ENCODE measurements at places on chromosomes 5 and 9.

DNA sequence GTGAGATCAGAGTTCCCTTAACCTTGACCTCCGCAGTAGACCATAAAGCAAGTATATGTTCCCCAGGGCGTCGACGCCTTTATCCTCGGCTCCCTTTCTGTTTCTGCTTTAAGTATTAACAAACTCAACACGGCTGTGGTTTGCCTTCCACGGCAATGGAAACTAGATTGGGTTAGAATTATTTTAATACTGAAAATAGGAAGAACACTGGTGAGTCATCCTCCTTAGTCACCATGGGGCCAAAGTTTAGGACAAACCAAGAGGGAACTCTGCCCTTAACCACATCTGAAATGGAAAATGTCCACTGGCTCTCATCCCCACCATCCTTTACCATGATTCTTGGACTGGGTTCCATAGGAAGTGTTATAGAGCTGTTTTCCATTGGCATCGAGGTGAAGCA lies 386.1 kb downstream of the ACTL7B start:
- no peak for DNase-seq

GRCh38 chr5:172852490-172853354 lies 18.7 kb downstream of the ERGIC1 start:
- DNase-seq = no peak

GRCh38 chr9:135962696-135963307 lies 1.6 kb upstream of the UBAC1 start:
- DNase-seq = no peak

DNA sequence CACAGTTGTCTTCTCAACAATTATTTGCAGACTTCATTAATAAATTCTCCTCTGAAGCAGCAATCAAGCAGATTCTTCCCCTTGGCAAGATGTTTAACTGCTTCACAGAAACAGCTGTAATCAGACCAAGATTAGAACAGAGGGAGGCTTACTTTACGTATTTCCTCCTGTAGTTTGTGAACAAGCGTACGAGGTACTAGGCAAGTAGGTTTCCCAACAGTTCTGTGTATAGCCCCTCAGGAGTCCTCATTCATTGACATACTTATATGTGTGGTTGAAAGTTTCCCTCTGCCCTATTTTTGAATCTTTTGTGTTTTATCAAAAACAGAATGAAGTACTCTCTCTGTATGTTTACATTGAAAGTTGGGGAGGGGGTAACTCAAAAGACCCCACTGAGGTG lies 128.0 kb downstream of the SPATA31D1 start:
- DNase-seq = no peak

GRCh38 chr9:776086-776485 lies 65.4 kb upstream of the DMRT1 start:
- no peak for DNase-seq

- no peak for DNase-seq
Measured at GRCh38 chr9:125603478-125604021, 103.5 kb downstream of the MAPKAP1 start.

DNA sequence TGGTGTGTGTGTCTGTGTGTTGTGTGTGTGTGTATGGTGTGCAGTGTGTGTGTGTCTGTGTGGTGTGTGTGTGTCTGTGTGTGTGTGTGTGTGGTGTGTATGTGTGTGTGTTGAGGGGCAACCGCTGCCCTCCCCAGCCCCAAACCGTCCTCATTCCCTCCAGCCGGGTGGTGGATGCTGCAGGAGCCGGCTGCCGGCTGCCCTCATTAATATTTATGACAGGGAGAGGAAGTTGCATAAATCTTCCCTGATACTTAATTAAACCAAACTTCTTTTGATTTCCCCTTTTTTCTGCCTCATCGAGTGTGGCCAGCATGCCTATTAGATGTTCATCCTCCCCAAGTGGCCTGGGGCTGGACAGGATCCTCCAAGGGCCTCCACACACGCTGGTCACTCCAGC lies 121.4 kb upstream of the MVB12B start:
- no peak for DNase-seq

GRCh38 chr5:6356578-6357164 lies 21.7 kb downstream of the MED10 start:
- no peak for DNase-seq

GRCh38 chr5:95043648-95044047 lies 241.2 kb downstream of the MCTP1 start:
- DNase-seq = no peak

GRCh38 chr5:54644226-54644625 lies 126.7 kb downstream of the SNX18 start:
- DNase-seq = no peak

GRCh38 chr9:85715587-85715986 lies 26.2 kb downstream of the AGTPBP1 start:
- no peak for DNase-seq

DNA sequence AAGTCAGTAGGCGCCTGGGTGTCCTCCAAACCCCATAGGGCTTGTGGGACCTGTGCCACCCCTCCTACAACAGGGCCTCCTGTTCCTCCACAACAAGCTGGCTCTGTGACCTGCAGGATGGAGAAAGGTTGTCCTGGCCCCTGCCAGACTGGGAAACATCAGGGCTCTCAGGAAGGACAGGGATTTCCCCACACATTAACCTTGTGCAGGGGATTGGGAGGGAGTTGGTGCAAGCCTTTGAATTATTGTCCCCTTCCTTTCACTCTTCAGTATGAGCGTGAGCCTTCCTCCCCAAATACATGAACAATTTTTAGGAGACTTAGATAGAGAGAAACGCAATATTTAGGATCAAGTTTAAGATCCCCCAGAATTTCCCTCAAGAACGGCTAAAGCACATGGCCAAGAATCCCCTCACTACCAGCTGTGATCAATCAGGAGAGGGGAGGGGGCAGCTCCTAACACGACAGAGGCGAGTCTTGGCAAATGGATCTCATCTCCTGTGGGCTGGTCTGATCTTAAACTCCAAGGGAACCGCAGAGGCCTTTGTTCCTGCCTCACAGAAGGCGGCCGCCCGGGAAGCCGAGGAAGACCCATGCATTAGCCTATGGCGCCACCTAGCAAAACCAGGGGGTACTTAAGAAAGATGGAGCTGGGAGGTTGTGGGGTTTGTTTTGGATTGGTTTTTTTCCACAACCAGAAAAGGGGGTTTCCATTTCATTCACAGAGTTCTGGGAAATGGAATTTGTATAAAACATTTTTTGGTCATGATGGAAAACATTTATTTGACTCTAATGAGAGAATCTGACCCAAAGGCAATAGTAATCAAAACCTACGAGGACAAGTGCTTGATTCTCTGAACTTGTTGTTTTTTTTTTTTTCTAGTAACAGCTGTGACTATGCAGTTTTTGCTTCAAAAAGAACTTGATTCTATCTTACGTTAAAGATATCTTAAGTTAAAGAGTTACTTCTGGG lies 36.1 kb upstream of the OSMR start:
- peak; percentile 15 for DNase-seq

DNA sequence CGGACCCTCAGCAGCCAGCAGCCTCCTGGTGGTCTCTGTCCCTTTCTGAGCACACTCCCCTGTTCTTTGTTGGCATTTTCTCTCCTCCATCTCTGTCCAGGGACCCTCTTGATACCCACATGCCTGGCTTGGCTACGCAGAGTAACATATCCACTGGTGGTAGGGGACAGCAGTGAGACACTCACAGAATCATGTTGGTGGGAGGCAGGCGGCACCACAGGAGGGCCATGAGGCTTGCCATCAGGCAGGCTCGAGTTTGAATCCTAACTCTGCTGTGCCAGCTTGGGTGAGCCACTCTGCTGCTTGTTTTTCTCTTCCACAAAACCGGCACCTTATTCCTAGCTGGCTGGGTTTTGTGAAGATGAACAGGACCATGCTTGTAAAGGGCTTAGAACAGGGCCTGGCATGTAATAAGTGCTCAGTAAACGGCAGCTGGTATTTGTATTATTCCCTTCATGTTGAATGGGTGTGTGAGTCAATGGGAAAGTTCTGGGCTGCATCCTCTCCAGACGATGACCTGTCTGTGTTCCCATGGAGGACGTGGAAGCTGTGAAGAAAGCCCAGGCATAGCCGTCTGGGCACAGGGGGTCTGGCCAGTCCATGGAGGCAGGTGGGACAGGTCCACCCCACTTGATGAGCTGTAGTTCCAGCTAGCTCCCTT lies 2.3 kb downstream of the COL27A1 start:
- no peak for DNase-seq

DNA sequence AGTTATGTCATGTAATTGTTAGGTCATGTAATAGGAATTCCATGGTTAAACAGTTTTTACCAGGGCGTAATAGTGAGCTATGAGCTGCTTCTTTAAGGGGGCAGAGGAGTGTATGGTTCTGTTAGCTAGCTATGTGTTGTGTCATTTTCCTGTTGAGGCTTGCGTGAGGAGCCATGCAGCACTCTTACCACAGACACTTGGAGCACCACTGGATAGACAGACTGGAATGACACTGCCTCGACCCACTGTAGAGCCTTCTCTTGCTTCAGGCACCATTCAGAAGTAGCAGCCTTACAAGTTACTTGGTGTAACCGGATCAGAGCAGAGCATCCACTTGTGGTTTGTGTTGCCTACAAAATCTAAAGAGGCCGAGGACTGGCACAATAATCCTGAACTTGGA lies 28.3 kb upstream of the STOM start:
- DNase-seq = no peak

- DNase-seq = no peak
Measured at GRCh38 chr9:94700445-94700844, 26.1 kb upstream of the AOPEP start.

DNA sequence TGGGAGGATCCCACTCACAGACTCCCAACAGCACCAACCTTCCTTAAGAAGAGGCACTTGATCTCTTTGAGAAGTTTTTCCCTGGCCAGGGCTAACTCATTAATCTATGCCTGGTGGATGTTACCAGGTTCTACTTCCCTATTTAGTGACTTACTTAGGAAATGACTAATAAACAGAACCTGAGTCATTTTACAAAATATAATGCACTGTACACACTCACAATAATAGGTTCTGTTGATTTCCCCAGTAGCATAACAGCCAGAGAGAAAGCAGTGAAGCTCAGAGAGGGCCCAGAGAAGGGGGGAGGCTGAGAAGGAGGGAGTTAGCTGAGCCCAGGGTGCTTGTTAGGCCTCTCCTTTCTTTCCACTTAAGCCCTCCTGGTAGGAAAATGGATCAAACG lies 27.1 kb downstream of the FRMD3 start:
- peak; percentile 10 for DNase-seq

GRCh38 chr5:126531543-126532120 lies 63.4 kb downstream of the ALDH7A1 start:
- DNase-seq = no peak

- DNase-seq = no peak
Measured at GRCh38 chr5:88486431-88486830, 217.8 kb upstream of the TMEM161B start.

GRCh38 chr5:14723701-14724132 lies 59.2 kb downstream of the OTULIN start:
- no peak for DNase-seq

- no peak for DNase-seq
Measured at GRCh38 chr9:93058355-93059010, at the start of gene SUSD3. Gene SUSD3 (plus strand): TSS chr9:93058701. CDS start chr9:93058743, 42 bp downstream.

- no peak for DNase-seq
Measured at GRCh38 chr9:91179237-91180138, 182.2 kb downstream of the AUH start.

GRCh38 chr5:166062719-166063118 lies 2228.7 kb upstream of the WWC1 start:
- DNase-seq = no peak

- no peak for DNase-seq
Measured at GRCh38 chr5:130002876-130003275, 98.6 kb downstream of the CHSY3 start.

DNA sequence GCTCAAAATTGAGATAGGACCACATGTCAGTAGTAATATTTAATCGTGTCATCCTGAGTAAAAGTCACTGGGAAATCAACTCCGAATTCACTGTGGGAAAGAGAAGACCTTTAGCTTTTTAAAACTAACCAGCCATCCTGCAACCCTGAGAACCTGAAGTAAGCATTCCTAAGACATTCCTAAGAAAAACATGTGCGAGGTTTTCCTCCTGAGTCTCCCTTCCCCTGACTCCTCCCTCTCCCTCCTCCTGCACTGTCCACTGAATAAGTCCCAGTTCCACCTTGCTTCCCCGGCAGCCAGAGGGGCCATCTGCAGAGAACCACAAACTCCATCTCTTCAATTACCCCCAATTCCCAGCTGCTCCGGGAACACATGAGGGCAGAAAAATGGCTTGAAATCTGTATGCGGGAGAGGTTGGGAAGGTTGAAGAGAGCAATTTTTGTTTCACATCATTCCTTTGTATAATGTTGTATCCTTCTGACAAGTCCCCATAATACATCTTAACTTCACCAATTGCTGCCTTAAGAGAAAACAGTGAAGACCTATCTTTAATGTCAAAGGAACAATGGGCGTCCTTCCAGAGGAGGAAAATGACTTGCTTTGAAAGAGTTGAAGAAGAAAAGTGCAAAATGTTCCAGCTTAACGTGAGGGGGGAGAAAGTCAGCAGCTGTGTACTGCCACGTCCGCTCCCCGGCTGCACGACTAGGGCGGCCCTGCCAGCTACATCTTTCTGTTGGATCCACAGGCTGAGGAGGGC lies 186.3 kb downstream of the ZNF462 start:
- DNase-seq = no peak

- no peak for DNase-seq
Measured at GRCh38 chr9:4097515-4097914, 202.4 kb downstream of the GLIS3 start.

DNA sequence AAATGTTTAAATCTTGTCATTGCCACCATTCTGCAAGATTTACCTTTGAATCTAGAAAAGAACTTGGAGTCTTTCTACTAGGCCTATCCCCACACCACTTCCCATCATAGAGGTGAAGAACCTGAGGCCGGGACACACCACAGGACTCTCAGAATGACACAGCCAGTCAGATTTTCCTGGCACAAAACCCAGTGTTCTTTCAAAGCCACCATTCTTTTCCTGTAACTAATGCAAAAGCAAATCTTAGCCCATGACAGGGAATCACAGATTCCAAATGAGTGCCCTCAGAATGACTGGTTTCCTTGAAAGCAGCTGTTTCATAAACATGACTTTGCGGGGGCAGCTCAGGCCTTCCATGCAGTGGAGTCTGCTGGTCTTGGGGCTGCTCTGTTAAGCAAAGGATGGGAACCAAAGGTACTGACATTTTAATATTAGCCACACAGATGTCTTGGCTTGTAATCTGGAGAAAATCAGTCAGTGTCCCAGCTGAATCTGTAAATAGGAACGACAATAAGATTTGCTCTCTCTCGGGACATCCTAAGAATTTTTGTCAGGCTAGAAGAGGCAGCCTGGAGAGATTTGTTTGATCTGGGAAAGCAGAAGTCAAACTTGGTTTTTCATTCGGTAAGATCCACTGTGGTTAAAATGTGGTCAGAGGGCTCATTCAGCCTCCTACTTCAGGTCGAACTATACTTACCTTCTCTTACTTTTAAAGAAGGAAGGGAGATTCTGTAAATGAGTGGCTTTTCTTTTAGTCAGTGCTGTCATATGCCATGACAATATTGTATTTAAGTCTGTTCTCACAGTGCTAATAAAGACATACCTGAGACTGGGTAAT lies 115.1 kb downstream of the PALM2AKAP2 start:
- DNase-seq = no peak

- DNase-seq = no peak
Measured at GRCh38 chr9:98579700-98580099, 129.0 kb downstream of the GABBR2 start.

GRCh38 chr5:120236360-120236759 lies 227.7 kb upstream of the PRR16 start:
- no peak for DNase-seq

- DNase-seq = no peak
Measured at GRCh38 chr5:116421080-116421629, 153.5 kb downstream of the SEMA6A start.
